Putamen (tissue), 1 donor: ENCODE measurements at places on chromosomes 4 and X.

- DNase-seq: no peak
These were observed 58.6 kb downstream of the SMAD1 start for GRCh38 chr4:145540235-145540634.

DNA sequence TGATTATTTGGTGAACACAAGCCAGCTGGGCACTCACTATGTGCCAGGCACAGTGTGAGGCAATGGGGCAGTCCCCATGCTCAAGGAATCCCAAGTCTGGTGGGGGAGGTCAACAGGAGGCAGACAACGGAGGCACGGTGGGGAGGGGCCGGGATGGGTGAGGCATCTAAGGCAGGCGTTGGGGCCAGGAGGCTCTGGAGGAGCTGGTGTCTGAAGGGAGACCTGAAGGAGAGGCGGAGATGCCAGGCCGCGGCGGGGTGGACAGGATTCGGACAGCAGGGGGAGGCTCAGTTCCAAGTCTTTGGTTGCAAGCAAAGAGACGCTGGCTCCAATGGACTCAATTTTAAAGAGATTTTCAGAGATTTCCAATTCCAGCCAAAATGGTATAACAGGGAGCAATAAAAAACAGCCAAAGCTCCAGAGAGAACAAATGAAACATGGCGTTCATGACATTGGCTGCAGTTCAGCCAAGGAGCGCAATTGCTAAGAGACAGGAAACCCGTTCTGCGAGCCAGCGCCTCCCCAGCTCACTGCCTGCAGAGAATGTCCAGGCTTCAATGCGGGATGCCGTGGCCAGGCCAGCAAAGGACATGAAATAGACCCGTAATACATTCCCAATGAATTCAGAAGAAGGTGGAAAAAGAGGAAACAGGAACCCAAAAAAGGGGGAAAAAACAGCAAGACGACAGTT, 105.2 kb upstream of the LRPAP1 start:
- peak; percentile 32 for DNase-seq

DNA sequence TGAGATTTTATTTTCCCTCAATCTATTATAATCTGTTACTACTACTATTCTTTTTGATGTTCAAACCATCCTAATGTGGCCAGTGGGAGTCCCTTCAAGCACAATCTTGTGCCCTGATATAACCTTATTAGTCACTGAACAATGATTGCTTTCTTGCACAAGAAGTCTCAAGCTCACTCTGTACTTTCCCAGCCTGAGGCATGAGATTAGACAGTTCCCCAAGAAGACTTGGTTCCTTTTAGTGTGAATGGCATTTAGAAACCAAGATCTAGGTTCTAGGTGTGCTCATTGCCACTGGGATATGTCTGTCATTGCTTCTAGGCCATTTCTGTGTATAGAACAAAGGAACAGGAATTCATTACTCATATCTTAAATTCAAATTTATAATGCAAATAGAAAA, 28.0 kb upstream of the RBM41 start:
- no peak for DNase-seq

- no peak for DNase-seq
These were observed 29.7 kb downstream of the OFD1 start for GRCh38 chrX:13764281-13764680.

- no peak for DNase-seq
These were observed 135.7 kb upstream of the SCML1 start for GRCh38 chrX:17601441-17602200.

GRCh38 chr4:94548571-94548970, 96.8 kb downstream of the PDLIM5 start:
- DNase-seq: no peak

DNA sequence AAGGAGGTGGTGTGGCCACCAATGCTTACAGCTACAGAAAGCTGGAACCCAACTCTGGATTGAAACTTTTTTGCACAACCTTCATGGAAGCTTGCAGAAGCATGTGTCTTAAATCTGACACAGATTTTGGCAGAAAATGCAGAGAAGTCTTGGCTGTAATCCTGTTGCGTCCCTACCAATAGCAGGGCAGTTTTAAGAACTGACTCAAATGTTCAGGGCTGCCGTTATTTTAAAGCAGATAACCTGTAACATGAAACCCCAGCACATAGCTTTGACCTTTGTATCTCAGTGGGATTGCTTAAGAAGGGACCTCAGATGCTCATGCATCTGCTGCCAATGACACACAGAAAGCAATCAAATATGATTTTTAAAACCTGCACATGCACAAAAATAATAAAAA, at the start of gene VEGFD:
Gene VEGFD, minus strand, starts transcription at position 110 of the 400 bp plus-strand sequence. CDS start 467 bp downstream, outside the sequence.
- no peak for DNase-seq

DNA sequence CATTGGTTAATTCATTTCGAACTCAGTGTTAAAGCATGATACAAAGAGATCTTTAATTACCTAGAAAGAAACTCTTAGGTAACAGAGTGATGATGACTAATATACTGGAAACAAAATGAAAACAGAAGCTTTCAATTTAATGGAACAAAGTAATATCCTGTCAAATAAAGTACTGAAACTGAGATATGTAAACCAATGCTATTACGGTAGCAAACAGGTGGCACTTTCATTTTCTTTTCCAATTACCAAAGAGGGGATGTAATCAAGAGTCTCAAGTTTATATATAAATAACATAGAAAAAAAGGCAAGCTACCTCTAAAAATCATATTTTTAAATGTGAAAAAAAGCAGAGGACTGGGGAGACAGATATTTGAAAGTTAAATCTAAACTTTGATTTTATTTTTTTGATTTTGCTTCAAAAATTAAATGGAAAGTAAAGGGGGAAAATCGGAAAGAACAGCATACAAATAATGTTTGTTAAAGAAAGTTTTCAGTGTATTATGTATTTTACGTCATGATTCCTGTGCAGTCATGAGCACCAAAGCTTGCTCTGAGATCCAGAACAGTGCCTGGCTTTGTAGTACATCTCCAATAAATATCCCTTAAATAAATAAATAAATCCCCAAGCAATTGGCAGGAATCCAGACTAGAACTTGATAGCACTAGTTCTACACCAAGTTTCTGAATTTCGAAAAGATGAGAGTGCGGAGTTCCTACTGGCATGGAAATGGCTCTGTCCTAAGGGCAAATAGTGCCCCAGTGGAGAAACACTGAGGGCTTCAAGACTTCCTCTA, 25.0 kb upstream of the RAPGEF2 start:
- no peak for DNase-seq
